Bone marrow (tissue), 2 donors: ENCODE measurements at places on chromosomes 7 and 10.

GRCh38 chr7:42628054-42628453 is 283.8 kb downstream of the C7orf25 start:
- no peak for DNase-seq

- no peak for DNase-seq
These were observed 179.6 kb downstream of the TCERG1L start for GRCh38 chr10:131131726-131132591.

- DNase-seq: no peak
These were observed 61.1 kb upstream of the PDCD4 start for GRCh38 chr10:110810625-110811024.

- DNase-seq: no peak
These were observed 104.4 kb upstream of the C1GALT1 start for GRCh38 chr7:7077945-7078344.

- DNase-seq: no peak
These were observed 123.1 kb upstream of the INHBA start for GRCh38 chr7:41825927-41826480.

- DNase-seq: no peak
These were observed 258.4 kb upstream of the SP8 start for GRCh38 chr7:21044913-21045568.

GRCh38 chr10:79044846-79045245 is 23.9 kb upstream of the ZMIZ1 start:
- DNase-seq: no peak

DNA sequence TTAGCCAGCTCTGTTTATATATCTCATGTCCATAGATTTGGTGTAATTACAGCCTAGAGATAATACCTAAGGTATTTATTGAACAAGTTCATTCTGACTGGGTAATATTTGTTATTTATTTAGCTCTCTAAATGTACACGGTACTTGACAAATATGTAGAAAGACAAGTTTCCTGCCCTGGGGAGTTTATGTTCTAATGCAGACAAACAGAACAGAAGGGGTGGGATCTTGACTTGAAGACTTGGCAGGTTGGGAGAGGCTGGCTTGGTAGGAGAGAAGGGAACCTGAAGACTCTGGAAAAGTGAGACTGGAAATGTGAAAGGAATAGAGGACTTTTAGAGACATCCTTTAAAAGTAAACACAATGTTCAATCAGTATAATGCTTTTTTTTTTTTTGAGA is 97.7 kb upstream of the CDK6 start:
- DNase-seq: no peak

- DNase-seq: peak; percentile 83
These were observed at the start of gene NUP205 for GRCh38 chr7:135557455-135558336. Gene NUP205, plus strand, starts transcription at chr7:135557917. Its CDS starts 28 bp downstream, at chr7:135557945.

DNA sequence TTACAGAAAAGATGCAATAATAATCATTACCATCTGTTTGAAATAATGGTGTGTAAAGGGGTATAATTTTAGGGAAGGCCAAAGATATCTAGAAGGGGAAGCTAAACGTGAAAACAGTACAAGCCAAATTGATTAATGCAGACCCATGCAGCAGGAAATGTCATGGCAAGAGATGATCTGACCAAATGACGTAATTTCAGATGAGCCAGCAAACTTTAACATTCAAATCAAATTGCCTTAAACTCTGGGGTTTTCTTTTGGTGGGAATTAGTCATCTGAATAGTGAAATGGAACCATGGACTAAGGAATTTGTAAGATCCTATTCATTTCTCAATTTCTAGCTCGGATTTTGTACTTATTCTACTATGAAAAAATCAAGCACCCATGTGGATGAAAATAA is 21.4 kb upstream of the SCIN start:
- no peak for DNase-seq

- no peak for DNase-seq
These were observed 743 bp upstream of the ZCCHC24 start for GRCh38 chr10:79445977-79446757.

- DNase-seq: no peak
These were observed 32.1 kb upstream of the A1CF start for GRCh38 chr10:50917486-50917885.

DNA sequence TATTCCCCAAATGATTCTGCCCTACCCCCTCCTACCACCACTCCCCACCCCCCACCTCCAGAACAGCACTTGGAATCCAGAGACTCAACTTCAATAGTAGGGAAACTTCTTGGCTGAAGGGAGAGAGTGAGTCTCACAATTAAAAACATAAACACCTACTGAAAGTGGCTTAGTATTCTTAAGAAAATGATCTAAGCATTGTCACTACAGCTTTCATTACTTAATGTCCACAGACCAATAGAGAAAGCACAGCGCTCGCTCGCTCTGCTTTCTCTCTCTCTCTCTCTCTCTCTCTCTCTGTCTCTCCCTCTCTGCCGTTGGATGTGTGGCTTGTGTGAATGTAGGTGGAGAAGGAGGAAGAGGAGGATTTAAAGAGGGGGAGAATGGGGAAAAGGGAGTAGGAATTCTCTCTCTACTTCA is 1.5 kb upstream of the SEMA3A start:
- no peak for DNase-seq

GRCh38 chr10:55630491-55631056 is 730.5 kb downstream of the ZWINT start:
- no peak for DNase-seq

DNA sequence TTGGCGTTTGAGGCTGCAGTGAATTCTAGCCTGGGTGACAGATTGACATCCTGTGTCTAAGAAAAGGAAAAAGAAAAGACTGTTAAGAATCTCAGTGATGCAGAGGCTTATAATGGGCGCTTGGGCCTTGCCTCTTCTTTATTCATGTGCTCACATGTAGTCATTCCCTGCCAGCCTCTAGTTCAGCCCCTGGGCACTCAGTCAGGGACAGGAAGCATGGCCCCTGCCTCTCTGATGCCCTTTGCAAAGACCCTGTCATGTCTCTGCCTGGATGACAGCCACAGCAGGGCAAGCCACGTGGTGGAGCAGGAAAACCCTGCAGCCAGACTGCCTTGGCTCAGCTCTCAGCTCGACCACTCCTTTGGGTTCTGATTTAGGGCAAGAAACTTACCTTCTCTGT is 368.9 kb downstream of the RPS24 start:
- no peak for DNase-seq

- DNase-seq: no peak
These were observed 170.4 kb downstream of the WNT2 start for GRCh38 chr7:117152213-117153007.

GRCh38 chr10:19815731-19816410 is 361 bp upstream of the PLXDC2 start:
- DNase-seq: peak; percentile 64

DNA sequence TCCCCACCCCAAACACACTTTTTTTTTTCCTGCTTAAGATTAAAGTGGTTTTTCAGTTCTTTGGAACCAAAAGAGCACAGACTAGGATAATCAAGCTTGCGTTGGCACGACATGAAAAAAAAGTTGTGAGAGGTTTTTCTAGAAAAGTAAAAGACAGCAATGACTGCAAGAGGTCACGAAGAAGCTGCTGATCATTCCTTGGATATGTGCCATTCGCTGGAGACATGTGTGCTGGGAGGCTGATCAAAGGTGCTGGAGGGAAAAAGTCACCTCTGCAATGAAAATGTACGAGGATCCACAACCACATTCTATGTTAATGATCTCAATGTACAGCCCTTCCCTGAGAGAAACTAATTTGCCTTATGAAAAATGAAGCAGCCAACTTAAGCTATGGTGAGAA is 5.4 kb downstream of the AKR1B1 start:
- DNase-seq: no peak

- DNase-seq: no peak
These were observed 17.2 kb upstream of the STRIP2 start for GRCh38 chr7:129417073-129417472.

DNA sequence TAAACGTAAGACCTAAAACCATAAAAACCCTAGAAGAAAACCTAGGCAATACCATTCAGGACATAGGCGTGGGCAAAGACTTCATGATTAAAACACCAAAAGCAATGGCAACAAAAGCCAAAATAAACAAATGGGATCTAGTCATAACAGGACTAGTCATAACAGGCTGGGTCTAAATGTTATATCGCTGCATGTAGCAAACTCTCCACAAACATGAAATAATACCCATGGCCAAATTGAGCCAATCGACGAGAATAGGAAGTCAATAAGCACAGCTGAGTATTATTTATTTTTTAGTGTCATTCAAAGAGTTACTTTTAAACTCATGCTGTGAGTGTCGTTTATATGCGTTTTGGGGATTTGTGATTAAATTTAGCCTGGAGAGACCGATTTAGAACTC is 225.1 kb downstream of the TFEC start:
- no peak for DNase-seq

GRCh38 chr10:30967650-30968410 is 63.8 kb downstream of the ZNF438 start:
- DNase-seq: no peak

GRCh38 chr10:35346248-35346647 is 9.9 kb downstream of the CCNY start:
- no peak for DNase-seq

DNA sequence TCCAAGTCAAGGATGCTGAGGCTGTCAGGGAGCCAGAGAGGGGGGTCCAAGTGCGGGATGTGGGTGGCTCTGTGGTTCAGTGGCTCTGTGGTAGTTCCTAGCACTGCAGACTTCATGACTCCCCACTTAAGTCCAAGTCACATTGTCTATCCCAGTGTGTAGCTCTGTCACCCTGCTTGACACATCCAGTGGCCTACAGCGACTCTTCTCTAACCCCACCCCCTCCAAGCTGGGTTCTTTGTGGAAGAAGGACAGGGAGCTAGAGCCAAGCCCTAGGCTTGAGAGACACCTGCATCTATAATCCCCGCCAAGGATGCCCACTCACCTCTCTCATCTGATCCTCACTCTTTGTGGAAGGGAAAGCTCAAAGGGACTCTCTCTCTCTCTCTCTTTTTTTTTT is 57.6 kb downstream of the ADCYAP1R1 start:
- DNase-seq: no peak

DNA sequence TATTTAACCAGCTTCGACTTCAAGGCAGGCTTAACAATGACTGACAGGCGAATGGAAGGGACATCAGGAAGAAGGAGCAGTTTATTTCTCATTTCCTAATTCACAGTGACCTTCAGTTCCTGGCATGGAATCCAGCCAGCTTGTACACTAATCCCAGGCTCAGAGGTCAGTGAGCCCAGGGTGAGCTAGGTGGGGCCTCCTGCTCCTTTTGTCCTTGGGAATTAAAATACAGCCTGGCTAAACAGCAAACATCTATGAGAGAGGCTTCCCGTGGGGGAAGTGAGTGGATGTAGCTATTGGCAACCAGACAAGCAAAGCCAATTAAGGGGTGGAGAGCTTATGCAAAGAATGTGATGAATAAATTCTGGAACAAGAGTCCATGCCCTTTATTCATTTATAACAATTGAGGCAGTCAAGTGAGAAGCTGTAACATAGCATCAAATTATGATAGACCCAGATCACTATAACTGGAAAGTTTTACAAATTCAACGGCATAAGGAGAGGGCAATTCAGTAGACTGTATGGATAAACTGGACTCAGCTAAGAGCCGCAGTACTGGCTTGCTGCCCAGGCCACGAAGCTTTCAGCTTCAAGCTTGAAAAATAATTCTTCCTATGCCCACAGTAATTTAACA is 57.1 kb downstream of the STK17A start:
- no peak for DNase-seq

- DNase-seq: no peak
These were observed 42.2 kb downstream of the MAD1L1 start for GRCh38 chr7:2190531-2190930.

DNA sequence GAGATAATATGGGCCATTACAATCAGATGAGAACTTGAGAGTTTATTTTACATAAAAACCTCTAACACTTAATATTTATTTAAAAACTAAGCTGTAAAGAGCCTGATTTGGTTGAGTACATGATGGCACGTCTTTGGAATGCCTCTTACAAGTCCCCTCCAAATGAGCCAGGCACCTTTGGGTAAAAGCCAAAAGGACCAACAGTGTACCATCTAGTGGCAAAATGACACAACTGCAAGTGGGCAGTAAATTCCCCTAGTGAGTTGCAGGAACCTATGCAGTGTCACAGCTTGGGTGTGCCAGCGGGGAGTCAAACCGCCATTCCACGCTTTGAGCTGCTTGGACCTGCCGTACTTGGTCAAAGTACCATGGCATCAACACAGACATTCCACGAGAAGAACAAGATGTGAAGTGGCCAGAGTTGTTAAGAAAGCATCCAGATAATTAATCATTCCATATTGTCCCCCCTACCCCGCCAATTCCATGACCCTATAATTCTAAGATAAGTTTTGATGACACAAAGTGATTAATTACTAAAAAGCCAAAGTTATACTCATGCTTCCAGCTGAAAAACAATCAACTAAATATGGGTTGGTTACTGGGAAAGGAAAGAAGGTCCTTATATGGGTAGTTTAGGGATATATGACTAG is 115.2 kb downstream of the SORBS1 start:
- no peak for DNase-seq
